MCF 10A (cell line): ENCODE measurements at places on chromosomes 11 and 22.

- H3K27me3 ChIP-seq = no peaks in the 10 kb centered on the region
- H3K4me1 ChIP-seq = no peaks in the 10 kb centered on the region
- no peaks in the 10 kb centered on the region for H3K36me3 ChIP-seq
- DNase-seq = peak; percentile 35
- no peak overlapping the region for H3K27ac ChIP-seq
Observed at GRCh38 chr11:16603890-16604793, 134.3 kb upstream of the C11orf58 start.

- H3K27ac ChIP-seq = no peak overlapping the region
- no peak overlapping the region for H3K4me3 ChIP-seq
- H3K36me3 ChIP-seq = peaks cover 35% of the 10 kb centered on the region
- H3K27me3 ChIP-seq = no peaks in the 10 kb centered on the region
- H3K4me1 ChIP-seq = peaks cover 16% of the 10 kb centered on the region
- no peak for DNase-seq
Observed at GRCh38 chr11:72808331-72808798, 5.8 kb upstream of the ATG16L2 start.

- H3K27me3 ChIP-seq = no peaks in the 10 kb centered on the region
- H3K4me3 ChIP-seq = no peak overlapping the region
- no peaks in the 10 kb centered on the region for H3K4me1 ChIP-seq
- peak; percentile 59 for DNase-seq
- H3K27ac ChIP-seq = no peak overlapping the region
Observed at GRCh38 chr11:70650075-70650909, 252.0 kb downstream of the CTTN start.

DNA sequence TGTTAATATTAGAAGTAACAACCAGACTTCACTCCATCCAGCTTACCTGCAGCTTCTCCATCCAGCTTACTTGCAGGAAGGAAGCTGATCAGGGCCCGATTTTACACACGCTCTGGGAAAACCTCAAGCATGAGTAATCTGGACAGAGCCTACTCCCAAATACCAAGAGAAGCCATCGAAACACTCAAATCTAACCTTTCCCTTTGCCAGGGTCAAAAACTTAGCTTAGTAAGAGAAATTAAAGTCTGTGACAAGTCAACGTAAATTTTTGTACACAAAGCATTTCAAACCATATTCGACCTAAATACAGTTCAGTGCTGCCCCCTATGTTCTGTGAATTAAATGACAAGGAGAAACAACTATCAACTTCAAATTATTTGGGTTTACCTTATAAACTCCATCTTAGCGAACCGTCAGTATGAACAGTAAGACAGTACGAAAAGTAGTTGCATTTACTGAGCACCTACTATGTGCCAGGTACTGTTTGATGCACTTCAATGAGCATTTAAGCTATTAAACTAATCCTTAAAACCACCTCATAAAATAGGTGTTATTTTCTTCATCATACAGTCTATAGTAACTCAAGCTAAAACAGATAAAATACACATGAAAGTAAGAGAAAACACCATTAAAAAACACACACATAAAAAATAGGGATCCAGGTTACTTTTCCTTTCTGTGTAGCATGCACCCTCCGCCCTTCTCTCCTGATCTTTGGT is 36.9 kb downstream of the ARFGAP3 start:
- H3K27me3 ChIP-seq = no peaks in the 10 kb centered on the region
- H3K4me3 ChIP-seq = no peak overlapping the region
- peaks cover 12% of the 10 kb centered on the region for H3K4me1 ChIP-seq
- peak overlapping the region; percentile 46 for H3K27ac ChIP-seq
- peaks cover 54% of the 10 kb centered on the region for H3K36me3 ChIP-seq
- peak; percentile 73 for DNase-seq

DNA sequence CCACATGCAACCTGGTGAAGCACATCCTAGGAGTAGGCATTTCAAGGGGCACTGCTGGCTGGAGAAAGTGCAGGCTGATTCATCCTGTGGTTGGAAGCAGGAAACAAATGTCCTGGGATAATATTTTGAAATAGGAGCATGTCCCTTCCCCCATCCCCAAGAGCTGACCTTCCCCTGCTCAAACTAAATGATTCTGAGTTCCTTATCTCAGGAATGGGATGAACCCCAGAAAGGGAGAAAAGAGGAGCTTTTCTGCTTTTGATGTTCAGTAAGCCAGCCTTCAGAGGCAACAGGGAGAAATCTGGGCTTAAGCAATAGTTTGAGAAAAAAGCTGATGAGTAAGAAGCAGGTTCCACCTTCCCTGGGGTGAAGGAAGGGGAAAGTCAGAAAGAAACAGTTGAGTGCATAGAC is 19.5 kb upstream of the SPON1 start:
- H3K27me3 ChIP-seq = no peaks in the 10 kb centered on the region
- H3K36me3 ChIP-seq = no peaks in the 10 kb centered on the region
- DNase-seq = peak; percentile 83
- peaks cover 22% of the 10 kb centered on the region for H3K4me1 ChIP-seq
- no peak overlapping the region for H3K27ac ChIP-seq
